ENCODE measurements at places on chromosomes 3 and 15. TPM values are rescaled to one million over a fixed set of nuclear protein-coding genes. Genes with fewer than 3 reads are reported as not detected.

GOLGA8G gene
- polyA plus RNA-seq, result 0.03 TPM

PLCB2 gene
- 5.8 TPM for polyA plus RNA-seq

CACNA2D3 gene
- 1.2 TPM for polyA plus RNA-seq

CCR4 gene
- 0.22 TPM for polyA plus RNA-seq

ANKRD34C gene
- 0.05 TPM for polyA plus RNA-seq

ZBTB11 gene
- 24.0 TPM for polyA plus RNA-seq

DNA sequence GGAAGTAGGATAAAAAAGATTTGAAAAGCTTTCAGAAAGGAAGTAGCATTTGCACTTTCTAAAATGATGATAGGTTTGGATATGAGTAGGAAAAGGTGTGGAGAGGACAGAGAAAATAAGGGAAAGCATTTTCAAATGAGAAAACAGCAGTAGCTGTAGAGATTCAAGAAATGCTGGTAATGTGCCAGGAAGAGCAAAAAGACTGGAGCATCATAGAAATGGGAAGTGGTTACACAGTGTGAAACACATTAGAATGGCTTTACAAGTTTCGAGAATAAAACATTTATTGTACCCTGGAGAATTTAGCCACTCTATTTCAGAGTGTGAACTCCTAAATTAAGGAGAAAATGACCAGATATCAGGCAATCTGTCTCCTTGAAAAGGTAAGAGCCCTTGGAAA lies 108.3 kb upstream of the CHL1 start:
- no peak for DNase-seq

DNA sequence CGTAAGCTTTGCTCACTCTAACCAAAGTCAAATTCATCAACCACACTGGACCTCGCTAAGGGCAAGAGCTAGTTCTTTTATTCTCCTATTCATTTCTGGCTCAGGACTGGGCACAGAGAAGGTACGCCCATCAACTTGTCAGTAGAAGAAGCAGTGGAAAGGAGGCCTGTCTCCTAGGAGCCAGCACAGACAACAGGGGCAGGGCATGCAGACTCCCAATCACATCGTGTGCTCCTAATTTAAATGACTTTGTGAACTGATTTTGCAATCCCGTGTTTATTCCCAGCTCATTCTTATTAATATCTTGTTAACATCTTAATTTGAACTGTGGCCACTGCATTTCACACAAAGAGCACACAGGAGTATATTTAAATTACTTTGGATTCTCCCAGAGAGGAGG lies 161.1 kb upstream of the BCL6 start:
- DNase-seq, result no peak

GRCh38 chr3:180036671-180037455 lies at the start of gene PEX5L:
Gene PEX5L, minus strand, starts transcription at chr3:180036937. Its CDS starts 338 bp downstream, at chr3:180036599.
- DNase-seq, result peak; percentile 75

GRCh38 chr15:64901914-64902313 lies 9.8 kb upstream of the ANKDD1A start:
- DNase-seq, result no peak

- DNase-seq, result no peak
Observed at GRCh38 chr3:172256101-172256734, 192.0 kb downstream of the GHSR start.

Measured in renal cortex interstitium (tissue), 15 donors.